ENCODE measurements at places on chromosomes 3 and 15.

- DNase-seq, result no peak
These were observed 186.6 kb downstream of the RAP2B start for GRCh38 chr3:153348457-153349107.

DNA sequence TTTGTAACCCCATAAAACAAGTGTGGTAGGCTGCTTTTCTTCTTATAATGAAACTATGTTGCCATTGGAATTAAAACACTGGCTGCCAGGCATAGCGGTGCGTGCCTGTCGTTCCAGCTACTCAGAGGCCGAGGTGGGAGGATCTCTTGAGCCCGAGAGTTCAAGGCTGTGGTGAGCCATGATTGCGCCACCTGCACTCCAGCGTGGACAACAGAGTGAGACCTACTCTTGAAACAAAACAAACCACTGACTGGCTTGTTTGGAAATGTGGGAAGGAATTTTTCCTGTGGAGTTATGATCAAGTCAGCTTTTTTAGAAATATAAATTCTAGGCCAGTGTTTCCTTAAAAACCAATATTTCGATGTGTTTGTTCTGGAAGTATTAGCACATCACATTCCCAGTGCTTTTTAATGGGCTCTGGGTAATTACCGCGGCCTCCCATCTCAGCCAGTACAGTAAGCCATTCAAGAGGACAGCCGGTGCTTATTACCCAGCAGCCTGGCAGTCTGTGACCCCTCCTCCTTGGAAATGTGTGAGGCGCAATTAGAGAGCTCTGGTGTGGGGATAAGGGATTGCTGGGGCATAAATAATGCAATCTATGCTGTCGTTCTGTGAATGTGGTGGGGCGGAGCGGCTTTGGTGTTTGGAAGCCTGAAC lies 58.3 kb upstream of the TRAK1 start:
- DNase-seq, result no peak

GRCh38 chr15:39445931-39446330 lies 134.9 kb upstream of the THBS1 start:
- DNase-seq, result no peak

DNA sequence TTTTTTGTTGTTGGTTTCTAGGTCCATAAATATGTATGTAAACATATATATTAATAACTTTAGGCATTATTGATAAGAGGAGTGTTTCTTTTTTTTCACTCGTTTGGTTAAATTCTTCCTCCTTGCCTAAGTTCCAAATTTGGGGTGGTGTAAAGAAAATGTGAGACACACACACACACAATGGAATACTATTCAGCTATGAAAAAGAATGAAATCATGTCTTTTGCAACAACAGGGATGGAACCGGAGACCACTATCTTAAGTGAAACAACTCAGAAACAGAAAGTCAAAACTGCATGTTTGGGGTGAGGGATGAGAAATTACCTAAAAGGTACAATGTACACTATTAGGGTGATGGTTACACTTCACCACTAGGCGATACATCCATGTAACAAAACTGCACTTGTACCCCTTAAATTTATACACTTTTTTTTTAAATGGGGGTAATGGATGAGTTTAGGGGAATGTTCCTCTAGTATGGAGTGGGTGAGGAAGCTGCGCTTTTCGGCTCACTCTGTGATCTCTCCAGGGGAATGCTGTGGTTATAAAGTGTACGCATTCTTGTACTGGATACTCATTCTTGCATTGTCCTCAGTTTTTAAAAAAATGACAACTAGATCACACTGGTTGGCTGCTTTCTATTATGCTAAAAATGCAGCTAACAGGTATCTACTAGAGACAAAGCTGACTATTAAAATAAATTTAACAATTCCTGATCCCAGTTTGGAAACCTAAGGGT lies 50.8 kb upstream of the PPARG start:
- no peak for DNase-seq

GRCh38 chr3:37115446-37115845 lies 58.9 kb downstream of the LRRFIP2 start:
- no peak for DNase-seq

- no peak for DNase-seq
These were observed 23.8 kb upstream of the ABI3BP start for GRCh38 chr3:101017017-101017416.

- DNase-seq, result no peak
These were observed 9.9 kb upstream of the RPL29 start for GRCh38 chr3:52005571-52005986.

DNA sequence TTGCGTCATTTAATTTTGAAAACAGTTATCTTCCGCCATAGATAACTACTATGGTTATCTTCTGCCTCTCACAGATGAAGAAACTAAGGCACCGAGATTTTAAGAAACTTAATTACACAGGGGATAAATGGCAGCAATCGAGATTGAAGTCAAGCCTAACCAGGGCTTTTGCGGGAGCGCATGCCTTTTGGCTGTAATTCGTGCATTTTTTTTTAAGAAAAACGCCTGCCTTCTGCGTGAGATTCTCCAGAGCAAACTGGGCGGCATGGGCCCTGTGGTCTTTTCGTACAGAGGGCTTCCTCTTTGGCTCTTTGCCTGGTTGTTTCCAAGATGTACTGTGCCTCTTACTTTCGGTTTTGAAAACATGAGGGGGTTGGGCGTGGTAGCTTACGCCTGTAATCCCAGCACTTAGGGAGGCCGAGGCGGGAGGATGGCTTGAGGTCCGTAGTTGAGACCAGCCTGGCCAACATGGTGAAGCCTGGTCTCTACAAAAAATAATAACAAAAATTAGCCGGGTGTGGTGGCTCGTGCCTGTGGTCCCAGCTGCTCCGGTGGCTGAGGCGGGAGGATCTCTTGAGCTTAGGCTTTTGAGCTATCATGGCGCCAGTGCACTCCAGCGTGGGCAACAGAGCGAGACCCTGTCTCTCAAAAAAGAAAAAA lies 1.2 kb downstream of the B2M start:
- DNase-seq, result no peak

DNA sequence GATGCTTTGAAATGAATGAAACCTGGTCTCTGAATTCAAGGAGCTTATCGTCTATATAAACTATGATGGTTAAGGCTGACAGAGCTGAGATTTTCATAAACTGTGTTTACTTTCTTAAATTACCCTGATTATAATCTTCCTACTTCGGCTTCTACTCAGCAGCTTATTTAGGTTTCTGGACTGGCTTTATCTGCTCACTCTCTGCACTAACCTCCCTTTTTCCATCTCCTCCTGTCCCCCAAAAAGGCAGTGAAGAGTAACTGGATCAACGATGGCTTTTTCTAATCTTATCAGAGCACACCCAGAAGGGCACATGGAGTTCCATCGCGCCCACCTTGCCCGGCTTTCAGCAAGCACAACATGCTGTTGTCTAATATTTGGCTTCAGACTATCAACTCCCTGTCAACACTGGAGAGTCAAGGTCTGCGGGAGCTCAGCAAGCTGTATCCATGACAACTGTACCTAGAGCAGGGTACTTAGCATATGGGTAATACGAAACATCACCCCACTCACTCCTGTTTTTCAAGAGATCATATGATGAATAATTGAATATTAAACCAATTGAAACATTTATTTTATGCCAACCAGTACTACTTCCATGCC lies 417.3 kb downstream of the GABRB3 start:
- no peak for DNase-seq

DNA sequence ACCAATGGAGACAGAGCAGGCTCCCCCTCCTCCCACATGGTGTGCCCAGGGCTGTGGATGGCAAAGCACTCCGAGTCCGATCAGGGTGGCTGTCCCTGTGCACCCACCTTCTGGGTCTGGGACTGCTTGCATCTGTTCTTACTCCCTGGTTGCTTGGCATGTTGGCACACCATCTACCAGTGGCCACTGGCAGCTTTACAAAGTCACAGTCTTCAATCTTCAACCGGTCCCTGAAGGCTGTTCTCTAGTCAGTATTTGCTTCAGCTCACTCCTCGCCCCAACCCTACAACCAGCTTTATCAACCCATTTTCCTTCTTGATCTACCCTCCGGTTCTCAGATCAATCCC lies 14.8 kb downstream of the HOMER2 start:
- DNase-seq, result no peak

- no peak for DNase-seq
These were observed 402.4 kb downstream of the SHQ1 start for GRCh38 chr3:72445827-72446217.

- no peak for DNase-seq
These were observed 10.6 kb upstream of the TGM5 start for GRCh38 chr15:43277231-43277823.

DNA sequence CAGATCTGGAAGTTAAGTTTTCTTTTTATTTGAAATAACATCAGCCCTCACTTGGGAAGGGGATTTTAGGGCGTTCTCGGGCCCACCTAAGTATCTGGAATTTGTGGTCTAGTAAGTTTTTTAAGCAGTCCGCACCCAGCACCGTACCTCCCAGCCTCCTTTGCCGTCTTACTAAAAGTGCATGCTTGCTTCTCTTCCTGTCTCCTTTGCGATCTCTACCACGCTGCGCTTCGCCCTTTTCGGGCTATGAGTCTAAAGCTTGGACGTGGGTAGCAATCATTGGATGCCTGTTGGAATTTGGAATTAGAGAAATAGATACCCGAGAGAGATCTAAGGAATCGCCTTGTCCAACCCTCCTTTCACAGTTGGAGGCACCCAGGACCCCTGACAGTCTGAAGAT lies 1.1 kb downstream of the THSD4 start:
- no peak for DNase-seq

- peak; percentile 24 for DNase-seq
These were observed at the start of gene GPR27 for GRCh38 chr3:71753701-71754609. Gene GPR27 (plus strand): TSS chr3:71753855. CDS start chr3:71754050, 195 bp downstream.

DNA sequence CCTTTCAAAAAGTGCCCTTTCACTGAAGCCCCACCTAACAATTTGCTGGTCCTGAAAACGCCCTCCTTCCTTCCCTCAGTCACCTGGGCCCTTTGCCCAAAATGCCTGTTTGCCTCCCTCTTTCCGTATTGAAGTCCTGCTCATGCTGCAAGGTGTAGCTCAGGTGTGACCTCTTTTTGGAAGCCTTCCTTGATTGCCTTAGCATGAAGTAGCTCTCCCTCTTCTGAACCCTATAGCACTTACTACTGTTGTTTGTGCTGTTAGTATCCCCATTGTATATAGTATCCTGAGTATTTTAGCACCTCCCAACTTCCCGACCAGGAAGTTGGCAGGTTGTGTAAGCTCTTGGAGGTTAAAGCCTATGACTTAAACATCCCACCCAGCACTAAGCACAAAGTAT lies 1.7 kb downstream of the PLS1 start:
- DNase-seq, result no peak

DNA sequence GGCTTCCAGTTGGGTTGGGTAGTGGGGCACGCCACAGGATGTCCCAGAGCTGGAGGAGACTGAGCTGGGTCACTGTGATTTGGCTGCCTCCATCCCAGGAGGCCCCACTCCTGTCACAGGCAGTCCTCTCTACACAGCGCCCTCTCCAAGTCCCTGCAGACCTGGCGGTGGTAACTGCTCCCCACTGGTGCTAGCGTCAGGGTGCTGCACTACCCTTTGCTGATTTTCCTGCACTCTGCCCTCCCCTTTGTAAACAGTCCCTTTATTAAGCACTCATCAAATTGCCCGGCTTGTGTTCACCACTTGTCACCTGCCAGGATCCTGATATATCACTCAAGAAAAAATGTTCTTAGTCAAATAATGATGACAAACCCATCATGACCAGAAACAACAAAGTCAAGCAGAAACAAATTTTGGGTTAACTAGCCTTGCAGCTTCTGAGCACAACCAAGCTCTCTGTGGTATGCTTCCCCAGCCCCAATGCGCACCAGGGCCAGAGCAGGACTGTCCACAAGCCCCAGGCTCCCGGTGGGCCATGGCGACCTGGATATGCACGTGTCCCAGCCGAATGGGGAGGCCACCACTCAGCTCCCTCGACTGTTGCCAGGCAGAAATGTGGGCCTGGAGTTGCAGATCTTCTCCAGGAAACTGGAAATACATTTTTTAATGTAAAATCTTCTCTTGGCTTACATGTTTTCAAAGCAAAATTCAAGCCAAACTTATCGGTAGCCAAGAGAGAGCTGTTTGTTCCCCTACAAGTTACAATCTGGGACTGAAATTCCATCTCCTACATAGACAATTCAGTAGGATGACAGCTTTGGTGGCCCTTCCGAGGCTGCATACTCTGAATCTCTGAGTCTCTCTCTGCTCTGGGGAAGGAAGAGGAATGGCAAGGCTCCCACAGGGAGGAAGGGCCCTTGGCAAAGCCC lies 24.5 kb downstream of the MEGF11 start:
- DNase-seq, result no peak

- no peak for DNase-seq
These were observed 12.6 kb upstream of the SHISA5 start for GRCh38 chr3:48516571-48516970.

GRCh38 chr3:43966530-43966929 lies 275.2 kb upstream of the TOPAZ1 start:
- DNase-seq, result no peak

- DNase-seq, result no peak
These were observed 131.9 kb upstream of the PROK2 start for GRCh38 chr3:71916747-71917369.
